ENCODE measurements at places on chromosomes 2 and 18.
A peak's percentile ranks its signal among the peaks of the same experiment; 100 is the strongest.

DNA sequence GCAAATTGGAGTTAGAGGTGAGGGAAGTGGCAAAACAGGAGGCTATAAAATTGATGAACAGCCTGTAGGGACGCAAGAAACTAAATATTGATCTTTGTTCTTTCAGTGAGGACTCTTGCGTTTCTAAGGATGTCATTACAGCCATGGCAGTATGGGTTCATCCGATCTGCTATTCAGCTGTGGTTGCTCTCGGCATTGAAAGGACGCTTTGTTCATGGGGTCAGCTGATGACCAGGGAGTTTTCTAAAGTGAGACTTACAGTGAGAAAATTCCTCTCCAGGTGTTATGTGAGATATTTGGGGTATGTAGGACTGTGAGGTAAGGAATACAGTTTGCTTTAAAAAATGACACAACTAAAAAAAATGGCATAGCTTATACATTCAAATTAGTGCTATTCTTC is 52.7 kb upstream of the PELI1 start:
- no peak for DNase-seq

DNA sequence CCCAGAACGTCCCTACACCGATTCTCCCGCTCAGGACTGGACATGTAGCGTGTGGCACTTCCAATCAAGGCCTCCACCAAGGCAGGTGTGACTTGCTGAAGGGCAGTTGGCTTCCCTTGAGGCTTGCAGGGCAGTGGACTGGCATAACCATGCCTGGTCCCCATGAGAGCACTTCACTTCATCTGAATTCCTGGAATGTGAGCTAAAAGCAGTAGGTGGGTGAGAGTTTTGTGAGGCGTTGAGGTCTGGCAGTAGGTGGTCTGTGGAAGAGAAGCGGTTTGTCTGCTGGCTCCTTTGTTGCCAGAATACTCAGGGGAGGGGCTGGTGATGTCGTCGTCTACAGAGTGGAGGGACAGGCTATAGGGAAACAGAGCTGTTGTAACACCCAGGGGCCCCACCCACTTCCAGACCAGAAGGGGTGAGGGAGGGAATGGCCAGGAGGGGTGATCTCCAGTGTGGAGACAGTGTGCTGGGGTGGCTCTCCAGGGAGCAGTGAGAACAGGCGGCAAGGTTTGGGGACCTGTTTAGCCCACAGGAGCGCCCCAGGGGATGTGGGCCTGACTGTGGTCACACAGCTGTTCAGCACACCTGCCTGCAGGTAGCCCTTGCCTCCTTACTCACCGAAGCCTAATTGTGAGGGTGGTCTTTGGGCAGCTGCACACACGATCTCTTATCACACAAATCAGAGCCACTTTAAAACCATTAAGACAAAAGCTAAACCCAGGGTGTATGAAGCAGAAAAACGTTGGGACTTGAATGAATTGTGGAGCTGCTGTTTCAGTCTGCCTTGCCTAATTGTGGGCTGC is 21.5 kb upstream of the ALKAL2 start:
- peak; percentile 65 for DNase-seq

GRCh38 chr2:5035057-5035488 is 657.1 kb upstream of the SOX11 start:
- no peak for DNase-seq

DNA sequence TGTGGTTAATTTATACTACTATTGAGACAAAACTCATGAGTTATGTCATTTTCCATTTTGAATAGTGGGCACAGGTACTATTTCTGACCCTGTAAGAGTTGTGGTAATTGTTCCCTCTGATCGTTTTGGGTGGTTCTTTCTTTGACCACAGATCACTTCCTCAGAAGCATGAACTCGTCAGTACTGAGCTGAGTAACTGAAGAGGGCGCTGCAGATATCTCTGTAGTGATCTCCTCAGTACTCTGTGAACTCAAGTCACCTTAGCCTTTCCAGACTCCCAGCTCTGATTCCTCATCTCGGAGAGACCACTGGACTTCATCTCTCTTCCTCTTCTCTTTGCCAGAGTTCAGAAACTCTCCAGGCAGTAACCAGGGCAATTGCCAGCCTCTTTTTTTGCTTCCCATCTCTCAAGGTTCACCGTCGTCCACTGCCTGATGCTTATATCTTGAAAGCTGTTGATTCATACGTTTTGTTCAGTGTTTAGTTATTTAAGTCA is 9.4 kb upstream of the IL1RL1 start:
- DNase-seq, result peak; percentile 50

GRCh38 chr2:64035072-64035942 is 16.1 kb upstream of the VPS54 start:
- no peak for DNase-seq

DNA sequence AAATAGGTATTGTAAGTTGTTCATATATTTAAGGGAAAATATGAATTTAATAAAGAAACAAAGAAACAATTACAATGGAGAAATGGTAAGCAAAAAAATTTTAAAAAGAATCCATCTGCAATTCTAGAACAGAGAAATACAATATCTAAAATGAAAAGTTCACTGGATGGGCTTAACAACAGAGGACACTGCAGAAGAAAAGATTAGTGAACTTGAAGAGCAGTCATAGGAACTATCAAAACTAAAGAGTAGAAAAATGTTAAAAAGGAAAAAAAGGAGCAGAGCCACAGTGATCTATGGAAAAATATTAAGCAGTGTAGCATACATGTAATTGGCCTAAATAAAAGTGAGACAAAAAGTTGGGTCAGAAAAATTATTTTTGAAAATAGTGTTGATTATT is 83.5 kb downstream of the ALK start:
- DNase-seq, result no peak

DNA sequence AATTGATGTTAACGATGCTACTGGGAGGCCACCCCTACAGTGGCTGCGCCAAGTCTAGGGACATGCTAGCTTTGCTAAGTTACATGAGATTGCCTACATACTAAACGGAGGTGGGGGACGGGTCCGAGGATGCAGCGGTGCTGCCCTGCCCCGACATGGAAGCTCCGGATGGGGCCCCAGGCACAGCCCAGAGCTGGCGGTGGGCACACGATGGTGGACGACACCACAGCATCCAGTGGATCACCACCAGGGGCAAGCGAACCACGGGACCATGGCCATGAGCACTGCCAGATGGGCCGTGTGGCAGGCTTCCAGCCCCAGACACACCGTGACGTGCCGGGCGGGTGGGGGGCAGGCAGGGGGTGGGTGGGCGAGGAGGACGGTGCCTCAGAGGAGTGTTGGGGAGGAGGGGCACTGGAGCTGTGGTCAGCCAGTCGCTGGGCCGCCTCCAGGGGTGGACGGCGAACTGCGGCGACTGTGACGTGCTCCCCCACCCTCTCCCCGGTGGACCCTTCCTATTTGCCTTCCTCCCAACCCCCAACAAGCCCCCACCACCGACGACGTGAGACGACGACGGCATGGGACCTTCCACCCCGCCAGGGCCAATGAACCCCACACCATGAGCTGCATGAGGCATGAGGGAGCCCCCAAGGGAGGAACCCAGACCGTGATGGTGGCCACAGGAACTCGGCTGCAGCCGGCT is 90.6 kb upstream of the ANKRD30BL start:
- no peak for DNase-seq

GRCh38 chr18:48215876-48216638 is 193.1 kb downstream of the ZBTB7C start:
- DNase-seq, result no peak

DNA sequence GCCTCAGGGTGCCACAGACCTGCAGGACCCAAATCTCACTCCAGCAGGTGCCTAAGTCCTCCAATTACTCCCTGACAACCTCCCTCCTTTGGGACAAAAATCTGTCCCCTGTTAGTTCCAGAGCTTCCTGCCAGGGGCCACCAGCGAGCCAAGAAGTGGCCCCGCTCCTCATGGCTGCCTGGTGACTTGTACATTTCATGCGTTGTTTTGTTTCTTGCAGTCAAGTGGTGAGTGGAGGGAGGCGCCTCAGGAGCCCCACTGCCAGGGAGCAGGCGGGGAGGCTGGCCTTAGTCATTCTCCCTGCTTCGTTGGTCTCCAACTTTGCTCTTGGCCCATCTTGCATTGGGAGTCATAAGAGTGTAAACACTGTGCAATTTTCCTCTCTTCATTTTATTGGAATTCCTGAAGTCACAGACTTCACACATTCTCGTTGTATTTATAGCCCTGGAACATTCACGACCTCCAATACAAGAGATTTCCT is 81.3 kb downstream of the KCNF1 start:
- peak; percentile 44 for DNase-seq

GRCh38 chr2:95315801-95316411 is 18.8 kb downstream of the KCNIP3 start:
- no peak for DNase-seq

DNA sequence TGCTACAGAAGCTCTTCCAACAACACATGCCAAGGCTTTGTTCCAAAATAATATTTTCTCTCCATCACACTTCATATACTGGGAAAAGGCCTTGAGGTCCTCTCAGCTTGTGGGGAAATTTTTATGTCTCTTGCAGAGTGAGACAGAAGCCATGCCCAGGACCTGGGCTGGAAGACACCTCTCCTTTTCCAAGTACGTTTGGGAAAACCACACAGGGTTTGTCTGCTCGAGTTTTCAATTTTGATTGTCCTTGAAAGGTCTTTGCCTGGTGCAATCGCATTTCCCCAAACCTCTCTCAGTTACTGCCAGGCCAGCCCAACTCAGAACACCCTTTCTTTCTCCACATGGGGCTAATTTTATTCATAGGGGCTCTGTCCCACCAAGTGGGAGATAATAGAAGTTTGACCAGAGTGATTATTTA is 272.2 kb downstream of the OSR1 start:
- DNase-seq, result peak; percentile 51

- DNase-seq, result no peak
These were observed 14.1 kb downstream of the PTRHD1 start for GRCh38 chr2:24779116-24779515.

DNA sequence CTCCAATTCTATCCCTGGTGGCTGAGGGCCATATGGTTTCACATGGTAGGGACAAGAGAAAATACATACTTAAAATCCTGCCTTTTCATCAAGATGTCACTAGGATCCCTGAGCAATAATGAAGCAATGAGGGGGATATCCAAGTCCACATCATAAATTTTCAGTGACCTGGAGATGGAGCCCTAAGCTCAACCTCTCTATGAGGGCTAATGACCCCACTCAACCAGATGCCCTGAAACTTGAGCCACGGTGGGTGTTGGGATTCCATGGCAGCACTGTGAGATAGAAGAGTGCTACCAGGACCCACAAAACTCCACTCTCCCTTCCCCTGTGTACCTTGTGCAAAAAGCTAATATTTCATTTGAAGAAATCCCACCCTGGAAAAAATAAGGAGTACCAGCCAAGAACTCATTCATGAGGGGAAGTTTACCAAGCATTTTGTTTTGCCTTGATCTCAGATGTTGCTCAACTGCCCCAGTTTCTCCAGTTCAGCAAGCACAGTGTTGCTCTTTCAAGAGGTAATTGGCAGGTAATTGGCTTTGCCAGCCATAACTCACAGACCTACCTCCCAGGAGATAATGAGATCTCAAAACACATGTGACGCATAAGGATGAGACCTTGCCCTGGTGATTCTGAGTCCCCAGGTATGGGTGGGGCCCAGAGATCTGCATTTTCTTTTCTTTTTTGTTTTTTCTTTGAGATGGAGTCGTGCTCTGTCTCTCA is 51.0 kb upstream of the TTC39C start:
- DNase-seq, result no peak

GRCh38 chr2:14673351-14673875 is 40.9 kb downstream of the LRATD1 start:
- peak; percentile 13 for DNase-seq

- DNase-seq, result no peak
These were observed 51.7 kb upstream of the ACVR2A start for GRCh38 chr2:147792966-147793617.

GRCh38 chr18:49161627-49162026 is 210.9 kb upstream of the SMAD7 start:
- no peak for DNase-seq

DNA sequence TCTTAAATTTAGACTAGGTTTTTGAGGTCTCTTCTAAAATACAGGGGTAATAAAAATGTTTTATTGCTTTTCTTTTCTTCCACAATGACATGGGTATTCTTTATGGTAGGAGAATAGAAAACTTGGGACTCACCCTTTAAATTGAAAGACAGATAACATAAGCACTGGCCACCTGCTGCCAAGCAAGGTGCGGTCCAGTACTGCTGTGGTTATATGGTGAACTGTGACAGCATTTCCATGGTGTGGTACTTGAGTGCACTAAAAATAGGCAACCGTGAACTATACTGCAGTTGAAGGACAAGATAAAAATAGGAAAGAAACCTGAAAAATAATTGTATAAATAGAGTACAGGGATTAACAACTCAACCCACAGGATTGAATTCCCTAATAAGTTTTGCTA is 54.4 kb upstream of the GRB14 start:
- DNase-seq, result no peak

- no peak for DNase-seq
These were observed 116.5 kb upstream of the SPATS2L start for GRCh38 chr2:200189964-200190363.

GRCh38 chr2:1593371-1594122 is 150.8 kb downstream of the PXDN start:
- peak; percentile 65 for DNase-seq

DNA sequence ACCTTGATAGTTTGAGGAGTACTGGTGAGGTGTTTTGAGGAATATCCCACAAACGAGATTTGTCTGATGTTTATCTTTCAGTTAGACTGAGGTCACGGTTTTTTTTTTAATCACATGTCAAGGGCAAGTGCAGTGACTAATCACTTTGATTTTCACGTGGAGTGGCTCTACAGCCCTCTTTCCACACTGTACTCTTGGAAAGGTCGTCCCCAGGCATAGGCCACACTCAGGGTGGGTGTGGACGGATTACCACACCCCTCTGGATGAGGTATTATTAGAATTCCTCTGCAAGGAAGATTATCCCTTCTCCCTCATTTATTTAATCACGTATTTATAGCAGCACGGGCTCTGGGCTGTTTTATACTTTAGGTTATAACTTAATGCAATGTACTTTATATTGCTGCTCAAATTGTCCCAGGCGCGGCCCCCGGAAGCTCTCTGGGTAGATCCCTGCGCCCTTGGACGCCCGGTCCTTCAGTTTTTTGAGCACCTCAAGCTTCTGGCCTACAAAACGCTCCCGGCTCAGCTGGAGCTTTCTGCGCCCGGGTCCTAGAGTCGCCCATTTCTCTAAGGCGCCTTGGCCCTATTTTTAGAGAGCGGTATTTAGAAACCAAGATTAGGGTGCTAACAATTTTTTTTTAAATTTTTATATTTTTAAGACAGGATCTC is 515 bp upstream of the PLEKHB2 start:
- DNase-seq, result peak; percentile 67

GRCh38 chr2:120990451-120990871 is 254.8 kb downstream of the GLI2 start:
- DNase-seq, result no peak

GRCh38 chr2:122514451-122514996 is 759.1 kb downstream of the TSN start:
- DNase-seq, result no peak

DNA sequence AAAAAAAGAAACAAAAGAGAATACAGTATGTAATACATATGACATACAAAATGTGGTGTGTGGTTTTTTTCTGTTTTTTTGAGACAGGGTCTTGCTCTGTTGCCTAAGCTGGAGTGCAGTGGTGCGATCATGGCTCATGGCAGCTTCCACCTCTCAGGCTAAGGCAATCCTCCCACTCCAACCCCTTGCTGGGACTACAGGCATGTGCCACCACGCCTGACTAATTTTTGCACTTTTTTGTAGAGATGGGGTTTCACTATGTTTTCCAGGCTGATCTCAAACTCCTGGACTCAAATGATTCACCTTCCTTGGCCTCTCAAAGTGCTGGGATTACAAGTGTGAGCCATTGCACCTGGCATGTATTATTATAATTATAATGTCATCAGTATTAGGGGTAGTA is 38.9 kb downstream of the DHX57 start:
- no peak for DNase-seq

All from iPS-NIHi11 (cell line).